ENCODE measurements at places on chromosomes 5 and 9.

DNA sequence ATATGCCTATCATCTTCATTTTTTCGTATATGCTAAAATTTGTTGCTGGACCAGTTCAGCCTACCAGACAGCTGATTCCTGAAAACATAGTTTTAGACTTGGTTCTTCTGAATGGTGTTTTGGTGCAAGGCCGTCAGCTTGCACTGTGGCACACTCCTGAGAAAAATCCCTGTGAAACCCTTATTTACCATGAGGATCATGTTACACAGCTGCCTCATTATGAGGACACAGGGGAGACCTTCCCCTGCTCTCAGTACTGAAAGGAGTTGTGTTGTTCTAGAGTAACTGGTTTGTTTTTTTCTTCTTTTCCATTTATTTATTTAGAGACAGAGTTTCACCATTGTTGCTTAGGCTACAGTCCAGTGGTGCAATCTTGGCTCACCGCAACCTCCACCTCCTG, 37.6 kb downstream of the MAST4 start:
- H3K27ac ChIP-seq: no peak overlapping the region
- no peaks in the 10 kb centered on the region for H3K4me1 ChIP-seq
- H3K4me3 ChIP-seq: no peak overlapping the region

DNA sequence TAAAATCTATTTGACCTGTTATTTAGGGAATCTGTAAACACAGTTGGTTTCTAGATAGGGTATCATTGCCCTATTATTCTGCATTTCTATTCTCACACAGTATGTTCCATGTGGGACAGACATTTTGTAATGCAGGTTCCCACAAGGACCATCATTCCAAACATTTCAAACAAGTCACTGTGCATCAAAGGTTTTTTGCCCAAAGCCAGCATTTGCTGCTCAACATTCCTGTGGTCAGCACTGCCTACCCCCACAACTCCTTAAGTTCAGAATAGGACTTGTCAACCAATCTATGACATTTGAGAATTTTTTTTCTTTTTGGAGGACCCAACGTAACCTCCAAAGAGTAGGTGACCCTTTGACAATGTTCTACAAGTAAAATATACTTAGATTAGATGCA, 95.7 kb downstream of the LPAR1 start:
- H3K27me3 ChIP-seq: peaks cover 3% of the 10 kb centered on the region
- H3K27ac ChIP-seq: no peak overlapping the region
- H3K36me3 ChIP-seq: no peaks in the 10 kb centered on the region
- no peak overlapping the region for H3K4me3 ChIP-seq

GRCh38 chr9:121888438-121888775, 204.7 kb downstream of the TTLL11 start:
- DNase-seq: no peak
- H3K4me1 ChIP-seq: peaks cover 20% of the 10 kb centered on the region

- peaks cover 15% of the 10 kb centered on the region for H3K4me1 ChIP-seq
- peak; percentile 40 for DNase-seq
- no peaks in the 10 kb centered on the region for H3K36me3 ChIP-seq
- no peak overlapping the region for H3K4me3 ChIP-seq
- peaks cover under 1% of the 10 kb centered on the region for H3K27me3 ChIP-seq
- H3K27ac ChIP-seq: no peak overlapping the region
Observed at GRCh38 chr5:139251281-139251687, 42.3 kb upstream of the MATR3 start.

DNA sequence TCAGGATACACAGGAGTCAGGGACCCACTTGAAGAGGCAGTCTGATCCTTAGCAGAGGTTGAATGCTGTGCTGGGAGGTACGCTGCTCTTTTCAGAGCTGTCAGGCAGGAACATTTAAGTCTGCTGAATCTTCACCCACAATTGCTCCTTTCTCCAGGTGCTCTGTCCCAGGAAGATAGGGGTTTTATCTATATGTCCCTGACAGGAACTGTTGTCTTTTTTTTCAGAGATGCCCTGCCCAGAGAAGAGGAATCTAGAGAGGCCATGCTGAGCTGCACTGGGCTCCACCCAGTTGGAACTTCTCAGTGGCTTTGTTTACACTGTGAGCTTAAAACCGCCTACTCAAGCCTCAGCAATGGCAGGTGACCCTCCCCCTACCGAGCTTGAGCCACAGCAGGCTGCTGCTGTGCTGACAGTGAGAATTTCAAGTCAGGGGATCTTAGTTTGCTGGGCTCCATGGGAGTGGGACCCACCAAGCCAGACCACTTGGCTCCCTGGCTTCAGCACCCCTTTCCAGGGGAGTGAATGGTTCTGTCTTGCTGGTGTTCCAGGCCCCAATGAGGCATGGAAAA, 169.0 kb downstream of the FBXL17 start:
- DNase-seq: no peak
- no peaks in the 10 kb centered on the region for H3K27me3 ChIP-seq
- no peaks in the 10 kb centered on the region for H3K4me1 ChIP-seq
- no peak overlapping the region for H3K27ac ChIP-seq
- peaks cover 21% of the 10 kb centered on the region for H3K36me3 ChIP-seq
- H3K4me3 ChIP-seq: no peak overlapping the region

DNA sequence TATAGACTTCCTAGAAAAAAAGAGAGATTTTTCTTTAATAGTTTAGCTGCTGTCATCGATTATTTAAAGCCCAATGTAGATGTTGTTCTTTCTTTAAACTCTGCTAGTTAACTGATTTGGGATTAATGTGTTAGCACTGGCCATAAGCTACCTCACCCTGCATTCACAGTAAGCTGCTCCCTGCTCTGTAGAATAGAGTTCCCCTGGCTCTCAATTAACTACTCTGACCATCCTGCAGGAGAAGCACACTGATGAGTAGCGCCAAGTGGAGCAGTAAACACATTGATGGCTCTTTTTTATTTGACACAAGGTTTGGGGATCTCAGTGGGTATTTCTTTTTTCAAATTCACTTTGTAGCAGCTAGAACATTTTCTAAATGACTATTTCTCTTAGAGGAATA, 807.9 kb upstream of the ZNF608 start:
- H3K36me3 ChIP-seq: no peaks in the 10 kb centered on the region
- no peak overlapping the region for H3K4me3 ChIP-seq
- H3K27ac ChIP-seq: no peak overlapping the region
- no peak for DNase-seq
- H3K27me3 ChIP-seq: no peaks in the 10 kb centered on the region

GRCh38 chr5:109645707-109646192, 44.0 kb upstream of the MAN2A1 start:
- no peaks in the 10 kb centered on the region for H3K27me3 ChIP-seq
- no peaks in the 10 kb centered on the region for H3K36me3 ChIP-seq
- no peak for DNase-seq

GRCh38 chr9:38182321-38182720, 113.3 kb upstream of the SHB start:
- no peaks in the 10 kb centered on the region for H3K4me1 ChIP-seq
- H3K27me3 ChIP-seq: peaks cover 3% of the 10 kb centered on the region
- H3K27ac ChIP-seq: no peak overlapping the region
- no peak overlapping the region for H3K4me3 ChIP-seq

- no peak overlapping the region for H3K4me3 ChIP-seq
- H3K27ac ChIP-seq: no peak overlapping the region
- no peak for DNase-seq
Observed at GRCh38 chr5:180100621-180101450, 29.3 kb upstream of the RNF130 start.

Data from activated naive CD8-positive, alpha-beta T cell treated with anti-CD3 and anti-CD28 coated beads, Interleukin-2, amount 50 U/mL, for 24 hours (primary cell).